ENCODE measurements at places on chromosomes 4 and X. TPM values are rescaled to one million over a fixed set of nuclear protein-coding genes. Genes with fewer than 3 reads are reported as not detected.

The HS3ST1 gene
- total RNA-seq, result 0.45 TPM

The COL4A5 gene
- total RNA-seq, result 12.7 TPM

The CENPVL3 gene
- total RNA-seq, result 0.06 TPM

The NOX1 gene
- total RNA-seq, result not detected

The RHOXF2B gene
- not detected for total RNA-seq

The GPR173 gene
- total RNA-seq, result not detected

The LRPAP1 gene
- 133 TPM for total RNA-seq

The RTL9 gene
- 0.05 TPM for total RNA-seq

The CCSER1 gene
- not detected for total RNA-seq

The MAGIX gene
- 1.7 TPM for total RNA-seq

The XAGE1B gene
- total RNA-seq, result 211 TPM

The AP1AR gene
- total RNA-seq, result 14.2 TPM

The FOXP3 gene
- total RNA-seq, result 0.12 TPM

The SPARCL1 gene
- total RNA-seq, result not detected

The DHX15 gene
- total RNA-seq, result 118 TPM

The GPRASP1 gene
- total RNA-seq, result 0.32 TPM

The PPA2 gene
- total RNA-seq, result 76.6 TPM

The KLHL34 gene
- total RNA-seq, result not detected

The IL1RAPL1 gene
- 0.04 TPM for total RNA-seq

The USP51 gene
- 0.57 TPM for total RNA-seq

All from A549 treated with CORT108297 at 1 μM for 4 hours (cell line).